ENCODE measurements at places on chromosomes 5 and 9.

DNA sequence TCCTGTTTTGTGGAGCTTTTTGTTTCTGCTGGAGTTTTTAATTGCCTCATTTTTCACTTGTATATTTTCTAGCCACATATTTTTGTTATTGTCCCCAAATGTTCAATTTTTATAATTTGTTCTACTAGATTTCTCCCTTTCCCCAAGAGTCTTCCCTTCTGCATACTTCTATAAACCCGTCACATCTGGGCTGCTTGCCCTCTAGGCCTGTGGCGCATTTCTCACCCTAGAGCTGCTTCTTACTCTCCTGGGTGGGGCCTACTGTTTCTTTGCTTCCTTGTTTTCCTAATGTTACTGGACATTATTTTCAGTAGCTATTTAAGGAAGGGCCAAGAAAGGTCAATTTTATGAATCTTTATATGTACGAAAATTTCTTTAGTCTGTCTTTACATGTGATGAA, 51.5 kb downstream of the NXNL2 start:
- no peak for DNase-seq

- no peak for DNase-seq
Measured at GRCh38 chr5:142118155-142118686, 9.6 kb downstream of the NDFIP1 start.

GRCh38 chr5:167381457-167381856, 910.0 kb upstream of the WWC1 start:
- DNase-seq, result no peak

- no peak for DNase-seq
Measured at GRCh38 chr9:36623280-36623679, 50.6 kb downstream of the MELK start.

GRCh38 chr5:36712706-36713105, 106.3 kb downstream of the SLC1A3 start:
- no peak for DNase-seq

GRCh38 chr9:80156756-80157472, 585.1 kb downstream of the TLE4 start:
- DNase-seq, result no peak

GRCh38 chr9:135075234-135076142, 12.0 kb upstream of the OLFM1 start:
- DNase-seq, result no peak

DNA sequence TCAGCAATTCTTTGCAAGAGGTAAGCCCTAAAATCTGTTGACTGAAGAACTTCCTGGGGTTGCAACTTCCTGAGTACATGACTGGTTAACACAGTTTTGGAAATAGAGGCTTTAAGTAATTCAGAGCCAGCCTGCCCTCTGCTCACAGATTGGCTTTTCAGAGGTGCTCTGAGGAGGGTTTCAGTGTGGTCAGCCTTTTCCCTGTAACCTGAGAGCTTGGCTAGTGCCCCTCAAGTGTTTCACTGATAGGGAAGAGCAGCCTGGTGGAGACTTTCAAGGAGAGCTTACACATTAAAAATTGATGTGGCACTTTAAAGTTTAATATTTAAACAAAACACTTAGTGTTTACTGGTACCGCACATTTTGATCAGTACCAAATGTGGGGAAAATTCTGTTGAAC, 56.7 kb upstream of the FOXB2 start:
- DNase-seq, result no peak

- no peak for DNase-seq
Measured at GRCh38 chr9:108083796-108084352, 594.3 kb upstream of the KLF4 start.

DNA sequence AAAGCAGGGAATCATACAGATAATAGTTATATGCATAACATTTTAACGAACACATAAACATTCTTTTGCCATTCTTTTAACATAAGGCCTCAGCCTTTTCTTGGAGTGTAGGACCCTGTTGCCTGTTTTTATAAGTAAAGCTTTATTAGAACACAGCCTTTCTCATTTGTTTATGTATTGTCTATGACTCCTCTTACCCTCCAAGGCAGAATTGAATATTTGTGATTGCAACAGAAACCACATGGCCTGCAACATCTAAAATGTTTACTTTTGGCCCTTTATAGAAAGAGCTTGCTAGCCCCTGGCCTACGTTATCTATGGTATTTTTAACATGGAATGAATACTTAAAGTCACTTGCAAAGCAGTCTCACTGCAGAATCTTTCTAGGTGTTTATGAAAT, 2.6 kb downstream of the SLC31A1 start:
- DNase-seq, result no peak

DNA sequence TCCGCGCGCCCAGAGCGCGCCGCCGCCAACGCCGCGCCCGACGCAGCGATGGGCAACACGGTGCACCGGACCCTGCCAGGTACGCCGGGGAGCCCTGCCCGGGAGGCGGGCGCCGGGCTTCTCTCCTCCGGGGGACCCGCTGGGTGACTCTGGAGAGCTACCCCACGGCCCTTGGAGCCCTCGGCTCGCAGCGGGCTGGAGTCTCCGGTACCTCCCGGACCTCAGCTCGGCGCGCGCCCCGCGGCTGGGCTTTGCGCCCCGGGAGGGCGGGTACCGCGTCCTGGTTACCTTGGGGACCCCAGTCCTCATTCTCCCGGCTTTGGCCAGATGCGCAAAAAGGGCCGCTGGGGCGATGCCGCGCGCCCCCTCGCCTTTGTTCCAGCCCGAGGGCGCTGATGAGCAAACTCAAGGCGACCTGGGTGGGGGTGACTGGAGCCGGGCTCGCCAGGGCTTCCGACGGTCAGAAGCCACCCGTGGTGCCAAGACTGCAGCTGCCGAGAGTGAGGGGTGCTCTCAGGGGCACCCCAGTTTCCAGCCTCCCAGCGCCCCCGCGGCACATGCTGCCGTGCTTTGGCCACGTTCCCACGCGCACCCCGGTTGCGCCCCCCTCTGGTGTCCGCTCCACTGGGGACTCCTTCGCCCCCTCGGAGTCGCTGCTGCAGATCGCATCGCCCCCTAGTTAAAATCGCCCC, 442 bp downstream of the NEURL1B start:
- no peak for DNase-seq

DNA sequence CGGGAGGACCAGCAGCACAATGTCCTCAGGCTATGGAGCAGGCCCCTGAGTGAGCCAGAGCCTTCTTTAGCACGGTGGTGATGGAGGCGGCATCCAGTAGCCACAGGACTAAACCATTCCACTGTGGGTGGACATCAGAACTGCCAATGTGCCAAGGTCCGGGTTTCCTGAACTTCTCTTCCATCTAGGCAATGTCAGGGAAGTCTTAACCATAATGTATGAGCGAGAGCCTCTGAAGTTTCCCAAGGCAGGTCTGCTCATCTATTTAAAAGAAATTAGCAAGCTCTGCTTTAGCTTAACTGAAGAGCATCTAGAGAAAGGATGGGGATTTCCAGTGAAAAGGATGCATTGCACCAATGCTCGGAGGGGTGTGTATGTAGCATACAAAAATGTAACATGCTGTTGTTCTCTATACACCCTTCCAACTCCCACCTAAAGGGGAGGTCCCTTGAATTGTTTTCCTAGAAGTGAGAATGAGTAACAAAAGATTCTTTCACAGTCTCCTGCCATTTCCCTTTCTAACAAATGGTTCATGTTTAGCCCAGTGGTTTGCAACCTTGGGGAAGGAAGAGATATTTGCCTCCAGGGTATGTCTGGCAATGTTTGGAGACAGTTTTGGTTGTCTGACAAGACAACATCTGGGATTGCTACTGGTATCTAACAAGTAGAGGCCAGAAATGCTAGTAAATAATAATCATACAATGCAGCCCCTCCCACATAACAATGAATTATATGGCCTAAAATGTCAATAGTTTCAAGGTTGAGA, 6.1 kb upstream of the RXFP3 start:
- no peak for DNase-seq

- no peak for DNase-seq
Measured at GRCh38 chr5:90353254-90353653, 56.3 kb downstream of the CETN3 start.

- DNase-seq, result no peak
Measured at GRCh38 chr5:18457255-18457654, 823.0 kb downstream of the TAF11L14 start.

- no peak for DNase-seq
Measured at GRCh38 chr9:22240619-22241018, 206.0 kb upstream of the DMRTA1 start.

DNA sequence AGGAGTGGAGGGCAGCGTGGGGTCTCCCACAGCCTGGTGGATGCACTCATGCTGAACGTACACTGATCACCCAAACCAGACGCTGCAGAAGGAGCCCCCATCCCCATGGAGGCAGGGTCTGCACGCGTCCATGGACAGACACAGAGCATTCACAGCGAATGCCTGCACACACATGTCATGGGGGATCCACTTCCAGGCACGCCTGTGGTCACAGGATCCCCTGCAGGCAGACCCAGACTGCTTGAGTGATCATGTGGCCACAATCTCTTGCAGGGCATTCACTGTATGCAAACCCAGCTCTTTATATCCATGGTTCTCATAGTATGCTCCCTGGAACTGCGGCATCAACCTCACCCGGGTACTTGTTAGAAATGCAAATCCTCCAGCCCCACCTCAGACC, 5.4 kb downstream of the SNCB start:
- no peak for DNase-seq

- DNase-seq, result no peak
Measured at GRCh38 chr5:36200513-36200912, 41.2 kb downstream of the NADK2 start.

- DNase-seq, result no peak
Measured at GRCh38 chr9:129735546-129735945, 17.3 kb downstream of the PTGES start.

DNA sequence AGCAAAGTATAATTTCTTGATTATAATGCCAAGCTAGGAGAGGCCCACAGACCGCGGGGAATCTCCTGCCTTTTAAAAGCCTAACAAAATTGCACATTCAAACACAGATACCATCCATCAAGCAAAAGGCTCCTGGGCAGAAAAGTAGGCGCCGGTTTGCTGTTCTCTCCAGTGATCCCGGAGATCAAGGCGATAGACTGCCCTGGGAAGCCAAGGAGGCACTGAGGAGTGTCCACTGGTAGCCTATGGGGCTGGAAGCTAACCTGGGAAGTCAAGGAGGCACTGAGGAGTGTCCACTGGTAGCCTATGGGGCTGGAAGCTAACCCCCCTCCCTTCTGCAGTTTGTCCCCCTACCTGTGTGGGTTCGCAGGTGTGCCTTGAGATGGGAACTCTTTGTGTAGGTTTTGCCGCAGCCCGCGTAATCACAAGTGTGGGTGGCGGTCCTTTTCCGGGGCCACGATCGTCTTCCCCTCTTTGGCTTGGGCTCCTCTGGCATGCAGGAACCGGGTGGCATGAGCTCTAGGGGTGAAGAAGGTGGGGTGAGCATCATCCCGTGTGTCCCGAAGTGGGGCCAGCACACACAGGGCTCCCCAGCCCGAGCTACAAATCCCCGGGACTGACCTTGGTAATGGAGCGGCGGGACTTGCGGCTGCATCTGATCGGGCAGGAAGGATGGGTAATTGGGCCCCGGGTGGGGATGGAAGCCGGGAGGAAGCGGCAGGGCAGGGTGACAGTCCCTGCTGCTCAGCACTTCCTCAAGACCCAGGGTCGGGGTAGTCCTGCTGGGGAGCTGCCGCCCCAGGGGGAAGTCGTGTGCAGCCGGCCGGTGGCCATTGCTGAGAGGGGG, 2.7 kb downstream of the KLF4 start:
- DNase-seq, result no peak

DNA sequence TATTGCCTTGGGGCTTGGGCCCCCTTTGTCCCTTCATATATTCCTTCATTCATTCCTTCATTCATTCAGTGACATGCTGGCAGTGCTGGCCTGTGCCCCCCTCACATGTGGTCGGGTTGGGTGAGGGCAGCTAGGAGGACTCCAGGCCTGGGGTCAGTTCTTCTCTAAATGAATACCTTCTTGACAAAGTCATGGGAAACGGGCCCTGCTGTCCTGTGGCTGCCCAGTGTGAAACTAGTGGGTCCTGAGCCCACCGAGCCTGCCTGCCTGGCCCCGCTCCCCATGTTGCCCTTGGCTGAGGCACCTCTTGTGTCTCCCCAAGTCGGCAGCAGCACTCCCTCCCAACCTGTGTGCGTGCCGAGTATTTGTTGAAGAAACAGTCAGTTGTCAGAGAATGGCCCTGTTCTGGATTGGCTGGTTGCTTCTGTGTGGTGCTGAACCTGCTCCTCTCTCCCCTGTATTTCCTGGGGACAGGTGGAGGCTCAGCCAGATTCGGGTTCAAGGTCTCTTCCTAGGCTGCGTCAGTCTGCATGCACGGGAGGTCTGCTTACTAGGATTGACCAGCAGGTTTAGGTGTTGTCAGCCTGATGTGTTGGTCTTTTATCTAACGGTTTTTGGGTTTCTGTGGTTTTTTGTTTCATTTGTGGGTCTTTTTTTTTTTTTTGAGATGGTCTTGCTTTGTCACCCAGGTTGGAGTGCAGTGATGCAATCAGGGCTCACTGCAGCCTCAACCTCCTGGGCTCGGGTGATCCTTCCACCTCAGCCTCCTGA, 3.0 kb upstream of the CEL start:
- no peak for DNase-seq

- no peak for DNase-seq
Measured at GRCh38 chr5:120684749-120685415, 220.8 kb downstream of the PRR16 start.

DNA sequence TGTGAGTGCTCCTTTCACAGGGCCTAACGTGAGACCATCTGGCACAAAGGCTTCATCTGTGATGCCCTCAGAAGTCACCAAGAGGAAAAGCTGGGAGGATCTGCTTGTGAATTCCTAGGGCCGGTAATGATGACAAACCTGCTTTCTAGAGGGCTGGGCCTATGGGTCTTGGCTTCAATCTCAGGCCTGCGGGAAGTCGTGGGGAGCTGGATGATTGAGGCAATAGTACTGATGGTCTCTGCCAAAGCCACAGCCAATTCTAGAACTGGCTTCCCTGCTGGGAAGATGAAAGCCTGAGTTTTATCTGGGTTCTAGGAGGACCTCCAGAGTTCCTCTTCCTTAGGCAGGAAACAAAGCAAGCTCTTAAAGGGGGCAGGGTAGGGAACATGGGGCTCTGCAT, 102.7 kb downstream of the TMEM215 start:
- DNase-seq, result no peak

All from T-helper 9 cell (primary cell).